ENCODE measurements at places on chromosomes 7 and 10.

GRCh38 chr10:2866569-2866968, 200.8 kb upstream of the PFKP start:
- no peak for DNase-seq

DNA sequence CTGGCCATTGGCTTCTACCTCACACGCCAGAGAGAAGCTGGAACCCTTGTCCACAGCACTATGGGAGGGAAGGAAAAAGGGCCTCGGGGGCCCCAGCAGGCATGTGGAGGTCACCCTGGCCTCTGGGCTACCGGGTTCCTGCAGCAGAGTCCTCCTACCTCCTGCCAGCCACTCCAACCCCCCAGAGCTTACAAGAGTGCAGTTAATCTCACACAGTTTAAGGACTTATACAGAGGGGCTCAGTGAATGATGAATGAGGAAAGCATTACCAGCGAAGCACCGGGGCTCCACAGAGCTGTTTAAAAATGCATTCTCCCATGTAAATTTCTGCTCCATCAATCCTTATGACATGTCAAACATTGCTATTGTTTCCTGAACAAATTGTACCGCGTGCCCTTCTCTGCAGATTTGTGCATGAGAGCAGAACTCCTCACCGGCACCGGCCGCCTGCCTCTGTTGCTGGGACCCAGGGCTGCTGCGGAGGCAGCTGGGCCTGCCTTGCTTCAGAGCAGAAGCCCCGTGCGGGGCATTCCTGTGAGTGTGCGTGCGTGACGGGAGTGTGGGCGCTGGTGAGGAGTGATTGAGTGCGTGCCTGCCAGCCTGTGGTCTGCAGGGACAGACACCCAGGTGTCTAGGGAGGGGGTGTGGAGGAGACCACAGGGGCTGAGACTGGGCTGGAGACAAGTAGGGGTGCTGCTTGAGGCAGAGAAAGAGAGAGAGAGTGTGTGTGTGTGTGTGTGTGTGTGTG, 52.8 kb downstream of the C10orf105 start:
- DNase-seq, result no peak

GRCh38 chr10:81019029-81019890, 481.6 kb downstream of the SH2D4B start:
- no peak for DNase-seq

DNA sequence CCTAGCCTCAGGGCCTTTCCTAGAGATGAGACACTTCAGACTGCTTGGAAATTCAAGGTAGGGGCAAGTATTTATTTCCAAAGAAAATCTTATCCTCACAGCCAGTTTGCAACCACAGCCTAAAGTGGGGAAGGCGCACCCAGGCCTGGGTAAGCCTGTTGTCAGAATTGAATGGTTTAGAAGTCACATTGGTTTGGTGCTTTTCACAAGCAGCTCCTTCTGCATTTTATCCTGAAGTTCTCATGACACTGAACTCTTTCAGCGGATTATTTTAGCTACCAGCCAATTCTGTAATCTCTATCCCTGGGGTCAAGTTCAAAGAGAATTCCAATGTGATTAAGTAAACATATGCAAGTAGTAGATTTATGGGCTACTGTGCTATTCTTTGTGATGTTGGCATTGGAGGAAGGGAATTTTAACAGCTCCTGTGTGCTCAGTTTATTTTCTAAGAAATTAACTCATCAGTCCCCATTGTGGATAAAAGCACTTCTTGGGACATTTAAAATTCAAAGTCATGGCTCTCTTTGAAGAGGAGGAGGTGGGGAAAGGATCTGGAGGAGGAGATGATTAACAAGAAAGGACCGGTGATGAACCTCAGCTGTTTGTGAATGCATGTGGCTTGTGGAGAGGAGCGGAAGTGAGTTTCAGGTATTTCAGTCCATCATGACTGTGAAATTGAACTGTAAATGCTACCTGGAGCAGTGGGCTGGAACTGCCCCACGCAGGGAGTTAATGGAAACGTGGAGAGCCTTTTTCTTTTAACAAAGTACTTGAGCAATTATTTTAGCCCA, 90.2 kb upstream of the CACUL1 start:
- DNase-seq, result no peak

DNA sequence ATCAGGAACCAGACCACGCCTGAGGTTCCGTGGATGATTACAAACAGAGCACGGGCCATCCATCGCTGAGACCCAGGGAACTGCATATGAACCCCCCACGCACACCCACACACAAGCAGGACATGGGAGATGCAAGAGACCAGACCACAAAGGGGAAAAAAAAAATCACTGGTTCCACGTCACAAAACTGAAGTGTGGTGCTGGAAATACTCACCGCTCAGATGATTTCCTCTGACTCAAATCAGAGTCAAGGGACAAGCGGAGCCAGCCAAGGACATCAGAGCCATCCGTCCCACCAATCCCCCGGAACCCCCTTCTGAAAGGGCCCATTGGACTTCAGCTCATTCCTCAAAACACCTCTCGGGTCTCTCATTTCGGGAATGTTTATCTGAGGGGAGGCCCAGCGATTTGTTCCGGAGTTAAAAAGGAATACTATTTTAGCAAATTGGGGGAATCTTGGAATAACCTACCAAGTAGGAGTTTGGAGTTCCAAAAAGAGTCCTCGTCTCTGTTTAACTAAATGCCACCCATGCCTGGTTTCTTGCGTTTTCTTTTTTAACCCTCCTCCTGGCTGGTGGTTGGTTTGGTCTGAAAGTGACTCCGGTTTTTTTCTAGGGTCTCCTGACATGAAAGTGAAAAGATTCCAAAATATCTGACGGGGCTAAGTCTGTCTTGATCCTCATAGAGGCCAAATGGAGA, 15.0 kb downstream of the SNX8 start:
- DNase-seq, result no peak

GRCh38 chr7:3386423-3387190, 85.6 kb downstream of the SDK1 start:
- DNase-seq, result no peak

GRCh38 chr10:129253161-129253864, 213.7 kb upstream of the MGMT start:
- no peak for DNase-seq

GRCh38 chr7:107394276-107394675, 75.6 kb upstream of the GPR22 start:
- DNase-seq, result no peak

- DNase-seq, result no peak
Measured at GRCh38 chr7:139043823-139044812, 8.3 kb upstream of the ZC3HAV1L start.

- no peak for DNase-seq
Measured at GRCh38 chr10:71080381-71081228, 131.8 kb upstream of the UNC5B start.

- DNase-seq, result no peak
Measured at GRCh38 chr10:123039632-123039930, 30.8 kb downstream of the ACADSB start.

DNA sequence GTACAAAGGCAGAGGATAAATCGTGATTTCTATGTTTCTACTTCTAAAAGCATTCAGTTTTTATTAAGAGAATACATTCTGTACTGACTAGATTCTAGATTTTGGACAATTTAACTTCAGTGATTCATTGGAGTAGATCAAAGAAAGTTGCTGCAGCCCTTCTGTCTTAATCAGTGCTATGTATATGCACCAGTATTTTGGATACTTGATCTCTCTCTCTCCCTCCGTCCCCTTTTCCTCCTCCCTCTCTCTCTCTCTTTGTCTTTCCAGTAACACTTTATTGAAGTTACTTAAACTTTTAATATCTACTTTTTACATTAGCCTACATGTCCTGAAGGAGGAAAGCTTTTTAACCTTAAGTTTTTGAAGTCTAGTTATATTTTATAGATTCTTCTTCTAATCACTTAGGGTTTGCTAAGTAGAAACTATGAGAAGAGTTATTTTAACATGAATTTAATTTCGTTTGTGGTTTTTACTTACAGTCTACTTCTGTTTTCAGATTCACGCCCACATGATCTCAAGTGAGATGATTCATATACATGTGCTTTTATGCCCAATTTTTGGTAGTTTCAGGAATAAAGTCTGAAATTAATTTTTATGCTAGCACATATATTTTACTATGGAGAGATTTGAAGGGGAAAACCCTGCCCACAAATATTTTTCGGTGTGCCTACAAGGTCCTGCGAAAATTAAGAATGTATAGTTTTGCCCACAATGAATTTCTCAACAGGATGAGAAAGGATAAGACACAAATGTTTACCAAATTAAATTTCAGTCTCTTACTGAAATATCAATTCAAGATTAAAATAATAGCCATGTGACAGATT, 9.1 kb downstream of the MDFIC start:
- no peak for DNase-seq

- peak; percentile 30 for DNase-seq
Measured at GRCh38 chr10:116385994-116386809, 41.4 kb upstream of the PNLIPRP3 start.

GRCh38 chr7:78099715-78100394, 301.3 kb downstream of the PHTF2 start:
- DNase-seq, result peak; percentile 79

GRCh38 chr10:65501259-65501658, 1424.6 kb upstream of the LRRTM3 start:
- no peak for DNase-seq

DNA sequence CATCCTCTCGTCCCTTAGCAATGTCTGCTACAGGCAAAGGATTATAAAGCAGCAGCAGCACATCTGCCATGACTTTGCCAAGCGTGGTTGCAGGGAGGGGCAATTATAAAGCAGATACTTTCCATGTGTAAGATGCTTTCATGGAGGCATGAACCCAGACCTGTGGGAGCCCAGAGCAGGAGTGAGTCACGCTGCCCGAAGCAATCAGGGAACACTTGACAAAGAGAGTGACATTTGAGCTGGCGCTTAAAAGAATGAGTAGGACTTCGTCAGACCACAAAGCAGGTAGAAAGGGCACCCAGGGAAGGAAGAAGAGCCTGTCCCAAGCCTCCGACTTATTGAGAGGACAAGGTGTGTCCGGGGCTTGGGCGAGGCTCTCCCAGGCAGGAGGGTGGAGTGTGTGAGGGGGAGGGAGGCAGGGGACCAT, 147.2 kb downstream of the MYOF start:
- DNase-seq, result no peak

GRCh38 chr10:126087796-126088505, 191.6 kb downstream of the FANK1 start:
- DNase-seq, result no peak

- no peak for DNase-seq
Measured at GRCh38 chr7:41187322-41187721, 515.6 kb downstream of the INHBA start.

DNA sequence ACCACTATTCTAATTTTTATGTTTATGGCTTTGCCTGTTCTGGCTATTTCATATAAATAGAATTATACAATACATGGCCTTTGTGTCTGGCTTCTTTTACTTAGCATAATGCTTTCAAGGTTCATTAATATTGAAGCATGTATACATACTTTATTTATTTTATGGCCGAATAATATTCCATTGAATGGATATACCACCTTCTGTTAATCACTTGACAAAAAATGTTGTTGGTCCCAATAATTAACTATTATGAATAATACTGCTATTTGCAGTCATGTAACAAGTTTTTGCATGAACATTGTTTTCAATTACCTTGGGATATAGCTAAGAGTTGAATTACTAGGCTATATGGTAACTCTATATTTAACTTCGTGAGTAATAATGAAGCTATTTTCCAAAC, 767.5 kb downstream of the INHBA start:
- DNase-seq, result no peak

- no peak for DNase-seq
Measured at GRCh38 chr10:98611436-98611835, 164.7 kb upstream of the HPS1 start.

GRCh38 chr10:100560248-100560647, 24.5 kb downstream of the HIF1AN start:
- DNase-seq, result no peak

GRCh38 chr10:64503429-64503828, 982.2 kb downstream of the REEP3 start:
- no peak for DNase-seq

GRCh38 chr10:104391150-104391968, 37.7 kb downstream of the CFAP58 start:
- DNase-seq, result no peak

DNA sequence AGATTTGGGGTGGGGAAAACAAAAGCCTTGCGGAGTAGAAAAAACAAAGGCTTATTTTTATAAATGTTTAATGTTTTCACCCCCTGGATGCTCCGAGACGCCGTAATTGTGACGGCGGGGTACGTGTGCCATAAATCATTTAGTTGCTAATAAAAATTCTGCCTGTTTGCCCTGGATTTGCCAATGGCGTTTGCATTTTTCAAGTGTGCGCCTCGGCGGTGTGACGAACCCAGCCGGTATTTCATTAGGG, 2.5 kb upstream of the TNRC18 start:
- no peak for DNase-seq

GRCh38 chr10:21334891-21335696, 190.4 kb downstream of the SKIDA1 start:
- DNase-seq, result no peak

DNA sequence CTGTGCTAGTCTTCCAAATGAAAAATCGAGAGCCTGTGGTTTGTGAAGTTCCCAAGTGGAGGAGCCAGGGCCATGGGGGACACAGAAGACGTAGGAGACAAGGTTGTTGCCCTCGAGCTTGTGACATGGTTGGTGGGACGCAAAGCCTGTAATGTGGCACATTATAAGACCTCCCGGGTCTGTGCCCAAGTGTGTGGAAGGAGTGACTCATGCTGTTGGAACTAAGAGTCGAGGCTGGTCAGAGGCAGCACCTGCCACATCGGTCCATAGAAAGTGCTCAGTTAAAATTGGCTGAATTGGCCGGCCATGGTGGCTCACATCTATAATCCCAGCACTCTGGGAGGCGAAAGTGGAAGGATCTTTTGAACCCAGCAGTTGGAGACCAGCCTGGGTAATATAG, 27.0 kb upstream of the PODXL start:
- peak; percentile 15 for DNase-seq

DNA sequence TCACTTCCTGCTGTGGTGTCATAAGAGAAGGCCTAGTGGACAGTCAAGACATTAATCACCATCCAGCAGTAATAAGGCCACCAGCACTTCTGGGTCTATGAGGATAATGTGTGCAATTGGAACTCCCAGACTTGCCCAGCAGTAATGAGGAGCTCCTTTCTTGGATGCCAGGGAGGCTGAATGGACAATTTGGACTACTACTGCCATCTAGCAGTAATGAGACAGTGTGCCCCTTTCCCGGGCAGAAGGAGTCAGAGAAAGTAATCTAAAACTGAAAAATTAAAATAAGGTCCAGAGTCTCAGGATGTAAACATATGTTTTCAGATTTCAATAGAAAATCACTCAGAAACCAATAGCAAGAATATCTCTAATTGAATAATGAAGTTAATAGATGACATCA, 400.4 kb downstream of the CDC14C start:
- no peak for DNase-seq

- no peak for DNase-seq
Measured at GRCh38 chr7:99837649-99838361, 10.0 kb downstream of the CYP3A43 start.

GRCh38 chr7:151238924-151239836, 6.9 kb downstream of the CHPF2 start:
- no peak for DNase-seq
